Hepatocyte (in vitro differentiated cells): ENCODE measurements at places on chromosomes 7 and 10. TPM values are rescaled to one million over a fixed set of nuclear protein-coding genes. Genes with fewer than 3 reads are reported as not detected.

The GHITM gene
- total RNA-seq, result 273 and 274 TPM in 2 replicates

The PLAC9 gene
- 11.4 and 14.8 TPM in 2 replicates for total RNA-seq

The SPDYE16 gene
- 0.03 TPM in 1 of 2 replicates, not detected in the other for total RNA-seq

DNA sequence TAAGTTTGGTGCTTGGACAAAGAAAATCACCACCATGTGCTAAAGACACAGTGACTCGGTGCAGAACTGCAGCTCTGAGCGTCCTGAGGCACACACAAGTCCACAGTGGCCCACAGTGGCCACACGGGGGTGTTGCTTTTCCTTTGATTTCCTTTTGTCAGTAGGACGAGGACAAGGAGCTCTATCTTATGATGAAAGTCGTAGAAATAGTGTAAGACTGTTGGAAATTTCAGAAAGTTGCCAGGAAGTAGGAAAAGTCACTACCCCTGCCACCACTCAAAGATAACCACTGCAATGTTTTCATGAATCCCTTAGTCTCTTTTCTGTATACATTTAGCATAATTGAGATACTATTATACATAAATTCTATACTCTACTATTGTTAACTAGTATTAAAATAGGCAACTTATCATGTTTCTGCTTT is 146.0 kb downstream of the TNS3 start:
- no peaks in the 10 kb centered on the region for H3K27me3 ChIP-seq
- no peaks in the 10 kb centered on the region for H3K36me3 ChIP-seq
- DNase-seq, result peak; percentile 75
- H3K4me3 ChIP-seq, result no peak overlapping the region
- H3K4me1 ChIP-seq, result no peaks in the 10 kb centered on the region

- H3K4me3 ChIP-seq, result no peak overlapping the region
- no peak overlapping the region for H3K27ac ChIP-seq
- H3K27me3 ChIP-seq, result no peaks in the 10 kb centered on the region
- H3K36me3 ChIP-seq, result no peaks in the 10 kb centered on the region
- no peaks in the 10 kb centered on the region for H3K4me1 ChIP-seq
Measured at GRCh38 chr7:40232242-40232893, 97.6 kb downstream of the SUGCT start.

DNA sequence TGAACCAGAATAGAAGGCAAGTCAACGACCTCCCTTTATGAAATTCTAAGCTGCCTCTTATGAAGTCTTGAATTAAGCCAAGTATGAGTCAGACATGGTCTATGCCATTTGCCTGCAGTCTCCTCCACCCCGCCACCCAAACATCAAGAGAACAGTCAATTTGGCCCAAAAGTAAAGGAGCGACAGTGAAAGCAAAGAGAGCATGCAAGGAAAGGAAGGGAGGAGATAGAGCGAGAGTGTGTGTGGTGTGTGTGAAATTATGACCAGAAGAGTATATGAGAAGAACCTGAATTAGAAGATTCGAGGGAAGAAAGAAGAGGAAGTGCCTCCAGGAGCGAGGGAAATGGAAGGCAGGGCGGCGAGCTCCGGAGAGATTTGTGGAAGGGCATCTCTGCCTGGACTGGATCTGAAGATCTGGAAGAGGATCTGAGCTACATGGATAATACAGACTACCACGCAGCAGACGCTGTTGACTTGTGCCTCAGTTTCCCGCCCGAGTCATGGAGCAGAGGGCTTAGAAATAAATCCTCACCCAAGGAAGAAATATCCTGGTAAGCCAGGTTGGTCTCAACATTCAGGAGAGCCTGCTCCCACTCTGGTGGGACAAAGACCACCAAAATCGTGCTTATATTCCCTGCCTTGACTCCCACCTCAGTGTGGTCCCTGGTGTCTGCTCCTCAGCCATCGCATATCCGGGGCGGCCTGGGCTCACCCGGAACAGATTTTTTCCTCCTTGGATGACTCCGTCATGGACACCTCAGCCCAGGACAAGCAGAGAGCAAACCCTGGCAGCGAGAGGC is 459 bp downstream of the ZDHHC6 start:
- peak overlapping the region; percentile 98 for H3K27ac ChIP-seq
- H3K4me3 ChIP-seq, result peak overlapping the region; percentile 99
- H3K4me1 ChIP-seq, result peaks cover 14% of the 10 kb centered on the region
- no peaks in the 10 kb centered on the region for H3K27me3 ChIP-seq
- H3K36me3 ChIP-seq, result no peaks in the 10 kb centered on the region
- peak; percentile 8 for DNase-seq

GRCh38 chr10:28587970-28588290 is 55.0 kb downstream of the WAC start:
- H3K4me1 ChIP-seq, result no peaks in the 10 kb centered on the region
- H3K27me3 ChIP-seq, result no peaks in the 10 kb centered on the region
- DNase-seq, result peak; percentile 10
- H3K27ac ChIP-seq, result no peak overlapping the region
- H3K4me3 ChIP-seq, result no peak overlapping the region
- H3K36me3 ChIP-seq, result peaks cover 6% of the 10 kb centered on the region

DNA sequence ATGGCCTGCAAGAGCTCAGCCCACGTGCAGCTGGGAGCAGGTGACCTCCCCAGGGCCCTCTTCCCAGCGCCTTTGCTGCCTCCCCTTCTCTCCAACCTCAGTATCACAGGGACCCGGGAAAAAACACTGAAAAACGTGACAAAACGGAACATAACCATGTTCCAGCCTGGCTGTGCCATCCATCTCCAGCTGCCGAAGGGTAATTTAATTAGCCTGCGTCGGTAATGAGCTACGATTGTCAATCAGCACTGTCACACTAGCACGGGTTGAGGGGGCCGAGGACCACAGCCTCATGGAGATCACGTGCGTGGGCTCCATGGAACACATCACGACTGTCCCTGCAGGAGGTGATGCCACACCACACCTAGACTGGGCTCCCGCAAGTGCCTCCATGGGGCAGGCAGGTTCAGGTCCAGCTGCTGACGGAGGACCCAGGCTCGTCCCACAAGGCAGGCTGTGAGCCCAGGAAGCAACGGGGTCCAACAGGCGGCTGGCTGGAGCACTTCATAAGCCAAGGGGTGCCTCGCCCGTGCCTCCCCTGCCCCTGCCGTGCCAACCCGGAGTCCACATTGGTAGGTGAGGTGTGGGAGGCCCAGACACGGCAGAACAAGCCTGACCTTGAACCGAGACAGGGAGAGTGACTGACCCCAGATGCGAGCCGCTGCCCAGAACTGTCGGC is 199.5 kb downstream of the ELFN1 start:
- H3K36me3 ChIP-seq, result no peaks in the 10 kb centered on the region
- no peaks in the 10 kb centered on the region for H3K27me3 ChIP-seq
- no peaks in the 10 kb centered on the region for H3K4me1 ChIP-seq
- DNase-seq, result no peak
- H3K4me3 ChIP-seq, result no peak overlapping the region
- no peak overlapping the region for H3K27ac ChIP-seq

- H3K27me3 ChIP-seq, result no peaks in the 10 kb centered on the region
- H3K4me1 ChIP-seq, result no peaks in the 10 kb centered on the region
- no peak for DNase-seq
- H3K4me3 ChIP-seq, result no peak overlapping the region
- no peaks in the 10 kb centered on the region for H3K36me3 ChIP-seq
Measured at GRCh38 chr7:120806669-120807068, 51.3 kb downstream of the TSPAN12 start.

GRCh38 chr7:54802841-54803240 is 43.8 kb upstream of the SEC61G start:
- H3K4me1 ChIP-seq, result no peaks in the 10 kb centered on the region
- H3K4me3 ChIP-seq, result no peak overlapping the region
- no peak overlapping the region for H3K27ac ChIP-seq
- no peak for DNase-seq
- no peaks in the 10 kb centered on the region for H3K27me3 ChIP-seq
- no peaks in the 10 kb centered on the region for H3K36me3 ChIP-seq
